ENCODE measurements at places on chromosomes 16 and 17.

DNA sequence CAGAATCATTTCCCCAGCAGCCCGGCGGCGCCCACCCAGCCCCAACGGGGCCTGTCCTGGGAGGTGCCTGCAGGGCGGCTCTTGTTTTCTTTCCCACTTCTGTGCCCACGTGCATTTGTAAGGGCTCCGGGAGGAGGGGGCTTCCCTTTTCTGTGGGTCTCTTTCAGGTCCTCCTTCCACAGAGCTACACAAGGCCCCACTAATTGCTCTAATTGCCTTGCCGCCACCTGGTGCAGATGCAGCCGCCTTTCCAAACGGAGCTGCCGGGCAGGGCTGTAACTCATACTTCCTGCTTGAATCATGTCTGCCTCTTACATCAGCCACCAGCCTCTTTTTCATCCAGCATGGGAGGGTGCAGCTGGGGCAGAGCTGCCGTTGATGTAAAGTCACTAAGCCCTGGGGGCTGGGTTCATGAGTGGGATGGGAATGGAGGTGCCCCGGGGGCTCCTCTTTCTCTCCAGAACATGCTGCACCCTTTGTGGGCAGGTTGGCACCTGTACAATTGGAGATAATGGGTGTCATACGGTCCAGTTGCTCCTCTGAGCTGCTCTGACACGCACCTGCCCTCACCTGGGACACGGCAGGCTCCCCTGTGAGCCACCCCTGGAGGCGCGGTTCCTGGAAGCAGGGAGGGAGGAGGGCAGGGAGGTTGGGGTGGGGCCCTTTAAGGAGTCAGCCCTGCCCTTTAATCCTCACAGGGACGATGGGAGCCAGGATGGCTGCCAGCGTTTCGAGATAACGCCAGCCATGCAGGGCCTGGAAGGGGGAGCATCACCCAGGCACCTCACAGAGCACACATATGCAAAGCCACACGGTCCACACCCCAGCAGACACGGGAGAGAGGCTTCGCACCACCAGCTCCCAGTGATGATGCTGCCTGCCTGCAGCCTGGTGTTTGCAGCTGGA is 41.1 kb upstream of the KLHDC4 start:
- DNase-seq, result peak; percentile 73

GRCh38 chr16:55061126-55061525 is 130.5 kb downstream of the IRX5 start:
- no peak for DNase-seq

GRCh38 chr16:58940609-58941008 is 206.5 kb upstream of the GOT2 start:
- no peak for DNase-seq

DNA sequence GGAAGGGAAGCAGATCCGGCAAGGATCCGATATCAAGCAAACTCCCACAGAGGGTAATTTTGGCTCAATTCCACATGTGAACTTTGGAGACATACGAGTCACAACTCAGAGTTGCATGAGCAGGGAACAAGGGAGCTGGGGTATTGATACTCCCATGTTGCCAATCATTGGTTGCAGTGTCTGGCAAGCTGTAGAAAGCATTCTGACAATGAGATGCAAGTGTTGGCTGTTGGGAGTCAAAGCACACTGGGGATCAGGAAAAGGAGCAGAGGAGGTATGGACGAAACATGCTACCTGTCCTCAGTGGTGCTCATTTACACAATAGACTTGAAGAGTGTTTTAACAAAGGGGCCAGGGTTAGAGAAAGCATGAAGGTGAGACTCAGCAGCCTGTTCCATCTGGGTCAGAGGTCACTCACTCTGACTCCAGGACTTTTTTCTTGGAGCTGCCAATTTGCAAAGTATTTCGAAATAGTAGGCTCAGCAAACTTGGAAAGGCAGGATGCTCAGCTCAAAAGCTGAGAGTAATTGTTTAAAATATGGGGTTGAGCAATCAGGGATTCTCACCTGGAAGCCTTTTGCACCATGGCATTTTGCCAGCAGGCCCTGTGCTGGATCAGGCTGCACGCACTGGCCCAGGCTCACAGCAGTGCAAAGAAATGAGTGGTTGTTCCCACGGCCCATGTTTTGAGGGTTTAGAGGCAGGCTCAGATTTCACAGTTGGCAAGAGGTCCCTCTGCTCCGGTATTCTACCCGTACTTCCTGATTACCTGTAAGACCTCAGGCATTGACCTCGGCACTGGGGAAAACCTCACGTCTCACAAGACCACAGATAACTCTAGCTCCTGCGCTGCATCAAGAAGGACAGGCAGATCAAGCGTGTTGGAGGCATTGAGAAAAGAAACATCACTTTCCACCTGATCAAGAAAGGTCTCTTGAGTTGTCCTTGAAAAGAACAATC is 17.6 kb upstream of the NKD1 start:
- no peak for DNase-seq

- DNase-seq, result no peak
Observed at GRCh38 chr16:8258523-8258922, 331.8 kb downstream of the TMEM114 start.

GRCh38 chr16:3952737-3953131 is 72.2 kb upstream of the CREBBP start:
- DNase-seq, result no peak

GRCh38 chr16:31460582-31461002 is 1.3 kb downstream of the ARMC5 start:
- peak; percentile 30 for DNase-seq

DNA sequence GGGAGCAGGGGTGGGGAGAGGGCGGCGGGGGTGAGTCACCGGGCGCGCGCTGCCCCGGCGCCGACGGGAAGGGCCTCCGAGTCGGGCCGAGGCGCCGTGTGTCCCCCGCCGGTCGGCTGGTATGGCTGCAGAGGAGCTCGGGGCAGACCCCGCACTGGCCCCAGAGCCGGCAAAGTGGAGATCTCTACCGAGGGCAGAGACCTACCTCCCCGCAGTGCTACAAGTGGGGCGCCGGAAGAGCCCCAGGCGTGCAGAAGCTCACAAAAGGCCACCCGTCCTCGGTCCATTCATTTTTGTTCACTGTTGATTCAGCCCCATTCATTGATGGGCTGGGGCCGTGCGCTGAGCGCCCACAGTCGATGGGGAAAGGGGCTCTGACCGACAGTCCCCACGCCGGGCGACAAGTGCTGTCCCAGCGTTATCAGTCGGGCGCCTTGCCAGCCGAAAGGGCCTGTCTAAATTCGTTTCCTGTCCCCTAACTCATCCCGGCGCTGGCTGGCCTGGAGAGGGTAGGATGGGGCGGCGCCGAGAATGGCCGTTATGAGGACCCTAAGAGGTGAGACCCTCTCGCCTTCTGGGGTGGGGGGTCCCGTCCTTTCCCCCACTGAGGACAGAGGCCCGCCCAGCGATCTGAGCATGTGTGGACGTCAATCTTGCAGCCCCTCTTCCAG is 709 bp upstream of the ENO3 start:
- DNase-seq, result no peak

- DNase-seq, result no peak
Observed at GRCh38 chr17:78947235-78948149, 22.3 kb upstream of the TIMP2 start.

DNA sequence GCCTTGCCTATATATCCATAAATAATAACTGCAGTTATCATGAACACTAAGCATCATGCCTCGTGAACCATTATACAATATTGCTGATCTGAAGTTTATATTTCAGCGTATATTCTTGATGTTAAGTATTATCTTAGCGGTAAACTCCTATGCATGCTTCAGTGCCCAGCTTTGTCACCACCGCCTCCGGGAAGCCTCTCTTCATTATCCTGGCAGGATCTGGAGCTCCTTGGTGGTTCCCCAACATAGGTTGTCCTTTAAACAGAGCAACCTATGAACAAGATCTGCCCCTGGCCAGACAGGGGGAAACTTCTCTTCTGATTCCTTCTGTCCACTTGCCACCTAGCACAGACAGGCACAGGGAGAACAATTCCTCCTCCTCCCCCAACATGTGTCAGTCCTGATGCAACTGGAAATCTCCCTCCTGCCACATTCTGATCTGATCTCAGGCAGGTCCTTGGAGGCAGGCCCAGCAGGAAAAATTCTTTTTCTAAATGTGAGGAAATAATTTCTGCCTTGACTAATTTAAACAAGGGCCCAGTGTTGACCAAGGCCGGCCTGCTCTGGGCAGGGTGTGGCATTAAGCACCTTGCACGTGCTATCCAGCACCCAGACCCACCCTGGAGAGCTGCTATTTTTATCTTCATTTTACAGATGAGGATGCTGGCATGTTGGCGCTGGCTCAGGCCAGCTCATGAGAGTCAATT is 22.4 kb downstream of the SPNS2 start:
- DNase-seq, result no peak

DNA sequence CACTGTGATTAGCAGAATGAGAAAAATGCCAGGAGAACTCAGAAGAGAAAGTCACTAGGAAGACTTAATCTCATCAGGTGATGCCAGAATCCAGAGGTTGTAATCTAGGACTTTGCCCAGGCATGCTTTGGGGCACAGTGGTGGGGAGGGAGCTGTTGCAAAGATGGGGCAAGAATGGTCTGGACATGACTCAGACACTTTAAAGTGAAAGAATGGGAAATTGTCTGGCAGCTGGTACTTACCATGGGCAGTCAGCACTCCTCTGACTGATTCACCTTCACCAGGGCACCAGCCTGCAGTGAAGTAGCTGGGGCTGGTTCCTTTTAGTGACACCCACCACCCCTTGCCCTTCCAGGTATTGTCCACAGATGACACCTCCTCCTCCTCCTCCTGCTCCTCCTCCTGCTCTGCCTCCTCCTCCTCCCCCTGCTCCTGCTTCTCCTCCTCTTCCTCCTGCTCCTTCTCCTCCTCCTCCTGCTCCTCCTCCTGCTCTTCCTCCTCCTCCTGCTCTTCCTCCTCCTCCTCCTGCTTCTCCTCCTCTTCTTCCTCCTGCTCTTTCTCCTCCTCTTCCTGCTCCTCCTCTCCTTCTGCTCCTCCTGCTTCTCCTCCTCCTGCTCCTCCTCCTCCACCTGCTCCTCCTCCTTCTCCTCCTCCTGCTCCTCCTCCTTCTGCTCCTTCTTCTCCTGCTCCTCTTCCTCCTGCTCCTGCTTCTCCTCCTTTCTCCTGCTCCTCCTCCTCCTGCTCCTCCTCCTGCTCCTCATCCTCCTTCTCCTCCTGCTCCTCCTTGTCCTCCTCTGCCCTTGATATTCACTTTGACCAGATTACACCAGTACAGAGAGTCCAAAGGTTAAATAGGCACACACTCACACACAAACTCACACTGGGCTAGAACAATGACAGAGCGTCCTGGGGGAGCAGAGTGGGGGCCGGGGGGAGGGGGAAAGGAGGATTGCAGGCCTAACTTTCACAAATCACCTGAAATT is at the start of gene CHD9NB:
Gene CHD9NB (minus strand): TSS at position 379 of the 983 bp plus-strand sequence. CDS start 8,739 bp downstream, outside the sequence.
- peak; percentile 39 for DNase-seq

Data from NCI-H524 (cell line).